M059J (cell line): ENCODE measurements at places on chromosomes 7 and 10.

- DNase-seq, result no peak
Observed at GRCh38 chr7:46830-47140, 145.6 kb upstream of the FAM20C start.

DNA sequence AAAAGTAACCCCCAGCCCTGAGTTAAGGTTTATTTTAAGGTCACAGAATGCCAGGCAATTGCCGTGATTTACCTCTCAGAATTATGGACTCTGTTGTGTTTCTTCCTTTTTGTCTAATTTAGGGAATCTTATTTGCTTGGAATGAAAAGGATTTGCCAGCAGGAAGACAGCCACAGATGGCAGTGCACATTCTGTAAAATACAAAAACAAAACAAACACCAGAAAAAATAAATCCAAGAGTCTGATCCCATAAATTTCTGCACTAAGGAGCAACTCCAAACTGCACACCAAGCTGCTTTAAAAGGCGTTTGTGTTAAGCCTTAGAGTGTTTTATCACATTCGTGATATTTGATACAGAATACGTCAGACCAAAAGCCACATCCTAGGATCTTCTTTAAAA is 199.0 kb upstream of the C7orf33 start:
- no peak for DNase-seq

GRCh38 chr10:19918794-19919193 is 102.6 kb downstream of the PLXDC2 start:
- no peak for DNase-seq

- peak; percentile 0 for DNase-seq
Observed at GRCh38 chr7:114130866-114131265, 212.1 kb upstream of the PPP1R3A start.

- no peak for DNase-seq
Observed at GRCh38 chr7:37882086-37882485, 33.7 kb downstream of the NME8 start.

DNA sequence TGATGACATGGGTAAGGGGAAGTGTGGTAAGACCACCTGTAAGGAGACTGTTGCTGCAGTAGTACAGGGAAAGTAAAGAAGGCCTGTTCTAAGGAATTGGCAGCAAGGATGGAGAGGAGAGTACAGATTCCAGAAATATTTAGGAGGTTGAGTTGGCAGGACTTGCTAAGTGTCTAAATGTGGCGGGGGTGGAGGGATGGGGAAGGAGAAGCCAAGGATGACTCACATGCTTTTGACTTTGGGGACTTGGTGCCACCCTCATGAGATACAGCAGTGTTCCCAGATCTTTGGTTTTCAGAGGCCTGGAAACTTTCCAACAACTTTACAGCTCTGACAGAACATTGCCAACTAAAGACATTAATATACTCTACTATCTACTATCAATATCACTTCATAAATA is 45.4 kb downstream of the CDK6 start:
- DNase-seq, result peak; percentile 89

GRCh38 chr10:129703287-129704137 is 236.5 kb downstream of the MGMT start:
- DNase-seq, result no peak

- peak; percentile 34 for DNase-seq
Observed at GRCh38 chr7:122132341-122132740, 11.7 kb downstream of the AASS start.
